Stimulated activated CD4-positive, alpha-beta T cell treated with anti-CD3 and anti-CD28 coated beads, TNF-alpha, amount 100 ng/mL, for 1 hour (primary cell): ENCODE measurements at places on chromosomes 1 and 21.

- DNase-seq = no peak
Observed at GRCh38 chr1:169041366-169041765, 65.1 kb upstream of the ATP1B1 start.

DNA sequence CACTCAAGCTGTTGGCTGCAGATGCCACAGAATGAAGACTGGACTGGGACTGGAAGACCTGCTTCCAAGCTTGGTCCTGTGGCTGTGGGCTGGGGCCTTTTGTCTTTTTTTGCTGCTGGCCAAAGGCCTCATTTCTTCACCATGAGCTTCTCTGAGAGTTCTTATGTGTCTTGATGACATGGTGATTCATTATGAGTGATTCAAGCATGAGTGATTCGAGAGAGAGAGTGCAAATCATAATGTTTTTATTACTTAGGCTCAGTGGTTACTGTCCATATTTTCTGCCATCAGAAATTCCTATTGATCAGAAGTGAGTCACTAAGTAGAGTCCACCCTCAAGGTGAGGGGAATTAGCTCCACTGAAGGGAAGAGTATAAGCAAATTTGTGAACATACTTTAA lies 94.0 kb downstream of the PCP4 start:
- DNase-seq = no peak

GRCh38 chr1:68916221-68916902 lies 419.5 kb upstream of the DEPDC1 start:
- DNase-seq = no peak

DNA sequence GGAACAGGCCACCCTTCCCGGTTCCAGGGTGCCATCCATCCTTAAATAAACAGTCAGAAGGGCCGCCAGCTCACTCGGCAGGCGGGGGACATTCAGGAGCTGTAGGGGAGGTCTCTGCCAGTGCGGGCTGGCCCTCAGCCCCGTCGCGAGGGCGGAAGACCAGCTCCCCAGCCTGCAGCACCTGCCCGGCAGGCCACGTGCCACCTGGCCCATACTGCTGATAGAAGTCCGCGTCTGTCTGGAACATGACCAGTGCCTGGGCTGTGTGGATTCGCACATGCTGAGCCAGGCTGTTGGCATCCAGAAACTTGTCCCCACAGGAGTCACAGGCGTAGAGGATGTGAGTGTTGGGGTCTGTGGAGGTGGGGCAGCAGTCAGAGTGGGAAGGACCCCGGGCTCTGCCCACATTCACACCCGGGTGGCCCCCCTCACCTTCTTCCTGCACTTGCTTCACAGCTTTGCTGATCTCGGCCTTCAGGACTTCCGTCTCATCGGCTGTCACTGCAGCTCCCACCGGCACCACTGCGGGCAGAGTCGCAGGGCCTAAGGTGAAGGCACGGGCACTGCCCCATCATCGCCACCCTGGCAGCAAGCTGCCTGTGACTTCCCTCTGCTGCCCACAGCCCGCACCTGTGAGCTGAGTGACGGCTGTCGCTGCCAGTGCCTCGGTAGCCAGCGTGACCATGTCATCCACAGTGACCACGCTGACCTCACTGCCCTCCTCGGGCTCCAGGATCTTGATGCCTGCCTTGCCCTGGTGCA lies 33.8 kb downstream of the ZBTB17 start:
- DNase-seq = no peak

GRCh38 chr1:235876402-235876841 lies 9.7 kb upstream of the LYST start:
- no peak for DNase-seq
